ENCODE measurements at places on chromosomes 16 and 17. TPM values are rescaled to one million over a fixed set of nuclear protein-coding genes. Genes with fewer than 3 reads are reported as not detected.

KRTAP4-3 gene
- total RNA-seq, result not detected

DNA sequence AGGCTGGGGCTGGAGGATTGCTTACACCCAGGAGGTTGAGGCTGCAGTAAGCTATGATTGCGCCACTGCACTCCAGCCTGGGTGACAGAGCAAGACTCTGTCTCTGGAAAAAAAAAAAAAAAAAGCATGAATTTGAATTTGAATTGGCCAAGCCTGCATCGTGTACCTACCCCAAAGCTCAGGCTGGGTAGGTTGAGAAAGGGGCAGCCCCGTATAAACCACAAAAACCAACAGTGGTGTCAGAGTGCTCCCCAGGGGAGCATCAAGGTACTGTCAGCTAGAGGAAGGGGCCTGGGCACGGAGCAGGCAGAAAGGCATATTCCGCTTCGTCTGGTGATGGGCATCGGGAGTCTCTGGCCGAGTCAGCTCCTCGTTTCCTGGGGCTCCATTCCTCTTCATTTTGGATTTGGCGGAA is 40.9 kb downstream of the RAP1GAP2 start:
- DNase-seq, result no peak

GRCh38 chr17:64087252-64088005 is 42.5 kb downstream of the ERN1 start:
- no peak for DNase-seq

GRCh38 chr16:27434141-27435051 is 32.4 kb downstream of the IL21R start:
- DNase-seq, result no peak

GRCh38 chr16:12545297-12545610 is 258.4 kb downstream of the CPPED1 start:
- DNase-seq, result no peak

GRCh38 chr17:48571826-48572417 is 6.2 kb downstream of the HOXB4 start:
- DNase-seq, result no peak

- DNase-seq, result no peak
Observed at GRCh38 chr16:49835161-49835777, 20.6 kb downstream of the ZNF423 start.

GRCh38 chr16:55282441-55282840 is 41.6 kb upstream of the IRX6 start:
- DNase-seq, result no peak

DNA sequence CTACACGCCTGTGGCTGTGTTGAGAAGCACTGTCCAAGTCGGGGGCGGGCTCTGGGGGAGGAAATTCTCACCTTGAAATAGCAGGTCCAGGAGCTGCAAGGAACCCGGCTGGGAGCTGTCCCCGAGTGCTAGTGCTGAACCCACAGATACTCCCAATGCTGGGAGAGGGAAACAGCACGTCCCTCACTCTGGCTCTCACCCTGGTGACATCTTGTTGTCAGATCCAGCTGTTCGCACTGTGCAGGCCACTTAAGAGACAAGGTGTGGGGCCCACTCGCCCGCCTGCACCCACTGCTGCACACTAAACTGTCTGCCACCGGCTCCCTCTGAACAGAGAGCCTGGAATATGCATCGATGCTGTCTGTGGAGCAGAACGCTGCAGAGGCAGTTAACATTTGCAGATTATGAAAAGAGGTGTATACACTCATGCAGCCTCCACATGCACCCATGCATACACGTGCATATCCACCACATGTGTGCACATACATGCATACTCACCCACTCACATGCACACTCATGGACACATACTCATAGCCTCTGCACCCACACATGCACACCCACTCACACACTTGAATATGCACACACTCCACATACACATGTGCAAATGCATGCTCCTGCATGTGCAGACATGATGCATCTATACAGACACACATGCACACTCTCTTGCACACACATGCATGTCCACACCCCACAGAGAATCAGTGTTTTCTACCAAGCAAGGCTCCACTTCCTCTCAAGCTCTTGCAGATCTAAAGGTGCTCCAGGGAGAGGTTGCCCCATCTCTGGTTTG is 42.0 kb downstream of the MGAT5B start:
- DNase-seq, result peak; percentile 22

DNA sequence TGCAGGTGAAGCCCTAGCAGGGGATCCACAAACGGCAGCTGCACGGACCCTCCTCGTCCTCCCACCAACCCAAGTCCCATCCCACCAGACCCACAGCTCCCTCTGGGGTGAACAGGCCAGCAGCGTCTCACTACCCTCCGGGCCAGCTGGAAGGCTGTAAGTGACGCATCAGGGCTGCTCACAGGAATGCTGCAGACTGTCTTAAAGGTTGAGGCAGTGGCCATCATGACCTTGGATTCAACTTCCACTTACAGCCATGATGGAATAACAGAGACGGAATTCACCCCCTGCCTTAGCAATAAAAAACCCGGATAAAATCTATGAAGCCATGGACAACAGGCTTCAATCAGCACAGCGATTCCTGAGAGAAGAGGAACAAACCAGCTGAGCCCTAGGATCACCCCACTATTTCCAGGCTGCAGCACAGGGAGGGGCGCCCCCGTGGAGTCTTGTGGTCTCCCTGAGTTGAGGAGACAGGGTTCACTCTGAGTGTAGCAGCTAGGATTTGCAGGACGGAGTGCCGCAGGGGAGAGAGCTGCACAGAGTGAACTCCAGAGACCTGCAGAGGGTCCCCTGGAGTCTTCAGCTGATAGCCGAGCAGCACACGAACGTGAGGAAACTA is 10.5 kb downstream of the FAM83G start:
- no peak for DNase-seq

RGS9 gene
- 6.0 TPM for total RNA-seq

GRCh38 chr16:2053897-2054296 is 6.1 kb downstream of the TSC2 start:
- DNase-seq, result no peak

PAQR4 gene
- total RNA-seq, result 24.0 TPM

HIGD1B gene
- not detected for total RNA-seq

DNA sequence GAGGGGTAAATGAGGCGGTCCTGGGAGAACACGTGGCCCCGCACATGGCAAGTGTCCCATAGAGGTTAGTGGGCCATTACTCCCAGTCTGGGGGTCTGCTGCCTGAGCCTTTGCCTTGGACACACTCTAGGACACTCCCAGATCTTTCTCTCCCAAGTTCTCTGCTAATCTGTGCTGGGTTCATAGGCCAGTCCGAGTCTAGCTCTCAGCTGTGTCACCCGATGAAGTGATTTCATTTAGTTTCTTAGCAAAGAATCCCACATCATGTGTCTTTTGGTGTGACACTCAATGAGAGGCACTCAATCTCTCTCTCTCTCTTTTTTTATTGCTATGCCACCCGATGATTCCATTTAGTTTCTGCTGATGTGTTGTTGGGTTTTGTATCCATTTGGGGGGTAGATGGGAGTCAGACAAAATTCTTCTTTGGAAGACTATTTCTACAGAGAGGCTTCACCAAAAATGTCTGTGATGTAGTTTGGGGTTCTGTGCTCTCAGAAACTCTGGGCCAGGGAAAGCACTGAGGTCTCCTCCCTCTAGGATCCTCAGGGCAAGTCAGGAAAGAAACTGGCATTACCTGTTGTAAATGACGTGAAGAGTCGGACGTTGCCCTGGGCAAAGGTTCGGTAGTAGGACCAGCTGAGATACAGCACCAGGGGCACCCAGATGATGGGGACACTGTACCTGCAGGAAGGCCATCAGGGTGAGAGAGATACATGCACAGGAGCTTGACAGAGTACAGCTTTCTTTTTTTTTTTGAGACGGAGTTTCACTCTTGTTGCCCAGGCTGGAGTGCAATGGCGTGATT is 25.2 kb upstream of the MLKL start:
- no peak for DNase-seq

Data from M059J (cell line).